Stimulated activated effector memory CD8-positive, alpha-beta T cell treated with anti-CD3 and anti-CD28 coated beads, Interleukin-12 subunit alpha, Interleukin-12 subunit beta, amount 100 ng/mL, for 72 hours (primary cell): ENCODE measurements at places on chromosomes 12 and 14.

GRCh38 chr12:57149245-57149900 lies 2.0 kb upstream of the LRP1-AS start:
- DNase-seq: no peak

DNA sequence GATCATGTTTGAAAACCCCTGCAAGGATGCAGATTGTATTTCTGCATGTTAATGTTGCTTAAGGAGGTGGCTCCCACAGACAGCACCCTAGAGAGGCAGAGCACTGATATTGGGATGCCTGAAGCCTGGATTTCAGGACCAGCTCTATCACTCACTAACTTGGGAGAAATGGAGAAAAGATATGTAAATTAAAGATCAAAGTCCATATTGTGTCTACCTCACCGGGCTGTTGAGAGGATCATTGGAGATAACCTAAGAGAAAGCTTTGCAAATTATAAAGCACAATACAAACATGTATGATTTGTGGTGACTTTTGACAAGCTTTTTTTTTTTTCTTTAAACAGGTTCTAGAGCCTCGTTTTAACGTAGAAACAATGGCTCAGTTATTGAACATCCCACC lies 7.6 kb upstream of the REP15 start:
- no peak for DNase-seq

DNA sequence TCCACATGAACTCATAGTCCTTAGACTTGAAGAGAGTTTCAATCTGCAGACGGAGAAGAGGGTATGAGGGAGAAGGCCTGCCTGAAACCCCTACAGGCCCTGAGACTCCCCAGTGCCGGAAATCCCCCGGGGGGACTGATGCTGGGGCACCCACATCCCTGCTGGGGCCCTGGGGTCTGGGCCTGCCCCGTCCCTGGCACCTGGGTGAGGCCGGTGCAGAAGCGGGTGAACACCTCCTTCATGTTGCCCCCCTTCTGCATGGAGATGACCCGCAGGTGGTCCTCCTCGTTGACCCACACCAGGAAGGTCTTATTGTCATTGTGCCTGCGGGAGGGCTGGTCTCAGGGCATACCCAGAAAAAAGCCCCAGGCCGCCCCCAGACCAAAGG lies 2.4 kb downstream of the CKB start:
- no peak for DNase-seq

GRCh38 chr12:26523708-26524150 lies 309.3 kb downstream of the ITPR2 start:
- no peak for DNase-seq

DNA sequence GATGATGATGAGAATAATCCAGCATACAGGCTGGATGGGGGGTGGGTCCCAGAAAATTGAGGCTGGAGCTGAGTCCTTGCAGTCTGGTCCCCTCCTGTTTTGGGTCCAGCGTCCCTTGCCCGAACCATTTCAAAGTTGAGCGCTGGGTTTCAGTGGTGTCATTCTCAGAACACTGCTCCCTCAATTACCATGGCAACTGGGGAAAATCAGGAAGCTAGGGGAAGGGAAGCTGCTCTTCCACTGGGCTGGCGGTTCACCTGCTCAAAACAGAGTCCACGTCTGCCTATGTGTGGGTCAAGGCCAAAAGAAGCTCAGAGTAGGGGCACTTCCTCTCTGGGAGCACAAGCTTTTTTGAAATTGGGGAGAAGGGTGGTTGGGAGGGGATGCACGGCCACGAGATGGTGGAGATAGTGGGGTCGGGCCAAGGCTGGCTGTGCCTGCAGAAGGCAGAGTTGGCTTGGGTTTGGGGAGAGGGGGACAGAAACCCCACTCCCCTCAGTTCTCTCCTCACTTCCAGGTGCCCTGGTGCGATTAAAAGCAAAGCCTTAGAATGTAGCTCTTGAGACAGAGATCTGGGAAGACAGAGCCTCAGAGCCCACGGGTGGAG lies 1.7 kb upstream of the NOS1 start:
- no peak for DNase-seq

- no peak for DNase-seq
These were observed 9.5 kb upstream of the CDKN3 start for GRCh38 chr14:54387328-54387727.

DNA sequence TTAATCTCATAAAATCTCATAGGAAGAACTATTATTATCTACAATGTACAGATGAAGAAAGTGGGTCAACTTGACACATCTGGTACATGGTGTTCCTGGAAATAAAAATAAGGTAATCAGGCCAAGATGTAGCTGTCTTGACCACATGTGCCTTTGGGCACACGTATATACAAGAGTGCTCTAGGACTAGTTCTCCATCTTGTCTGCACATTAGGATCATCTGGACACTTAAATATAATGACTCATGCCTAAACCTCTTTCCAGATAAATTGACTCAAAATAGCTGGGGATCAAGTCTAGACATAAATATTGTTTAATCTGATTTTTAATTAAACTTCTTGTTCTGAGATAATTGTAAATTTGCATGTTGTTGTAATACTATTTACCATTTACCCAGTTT lies 182.6 kb downstream of the CNTN1 start:
- no peak for DNase-seq

DNA sequence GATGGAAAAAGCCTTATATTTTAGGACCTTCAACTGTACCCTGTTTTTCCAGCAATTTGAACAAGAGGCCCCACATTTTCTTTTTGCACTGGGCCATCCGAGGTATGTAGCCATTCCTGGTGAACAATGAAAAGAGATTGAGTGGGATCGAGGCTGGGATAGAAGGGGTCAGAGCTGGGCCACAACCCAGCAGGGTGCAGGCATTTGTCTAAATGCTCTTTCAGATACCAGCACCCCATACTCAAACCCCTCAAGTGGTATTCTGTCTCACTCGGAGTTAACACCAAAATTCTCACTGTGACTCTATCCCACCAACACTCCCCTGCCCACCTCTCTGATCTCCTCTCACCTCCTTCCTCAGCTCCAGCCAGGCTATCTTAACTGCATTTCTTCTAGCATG lies 26.8 kb downstream of the DUSP6 start:
- no peak for DNase-seq

DNA sequence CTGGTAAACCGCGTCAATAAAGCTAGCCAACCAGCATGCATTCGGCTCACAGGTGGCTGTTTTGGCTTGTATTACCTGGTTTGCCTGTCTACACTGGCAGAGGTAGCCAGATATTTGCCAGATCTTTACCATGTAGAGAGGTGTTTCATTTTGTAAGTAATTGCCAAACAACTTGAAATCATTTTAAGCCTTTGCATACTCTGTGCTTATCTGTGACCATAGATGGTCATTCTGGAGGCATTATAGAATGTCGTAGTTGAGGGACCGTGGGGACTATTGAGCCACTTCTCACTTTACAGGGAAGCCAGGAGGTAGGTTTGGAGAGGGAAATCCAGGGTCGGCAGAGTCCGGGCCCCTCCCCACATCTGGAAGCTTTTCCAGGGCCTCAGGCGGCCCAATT lies 5.9 kb downstream of the ADGRD1 start:
- no peak for DNase-seq

DNA sequence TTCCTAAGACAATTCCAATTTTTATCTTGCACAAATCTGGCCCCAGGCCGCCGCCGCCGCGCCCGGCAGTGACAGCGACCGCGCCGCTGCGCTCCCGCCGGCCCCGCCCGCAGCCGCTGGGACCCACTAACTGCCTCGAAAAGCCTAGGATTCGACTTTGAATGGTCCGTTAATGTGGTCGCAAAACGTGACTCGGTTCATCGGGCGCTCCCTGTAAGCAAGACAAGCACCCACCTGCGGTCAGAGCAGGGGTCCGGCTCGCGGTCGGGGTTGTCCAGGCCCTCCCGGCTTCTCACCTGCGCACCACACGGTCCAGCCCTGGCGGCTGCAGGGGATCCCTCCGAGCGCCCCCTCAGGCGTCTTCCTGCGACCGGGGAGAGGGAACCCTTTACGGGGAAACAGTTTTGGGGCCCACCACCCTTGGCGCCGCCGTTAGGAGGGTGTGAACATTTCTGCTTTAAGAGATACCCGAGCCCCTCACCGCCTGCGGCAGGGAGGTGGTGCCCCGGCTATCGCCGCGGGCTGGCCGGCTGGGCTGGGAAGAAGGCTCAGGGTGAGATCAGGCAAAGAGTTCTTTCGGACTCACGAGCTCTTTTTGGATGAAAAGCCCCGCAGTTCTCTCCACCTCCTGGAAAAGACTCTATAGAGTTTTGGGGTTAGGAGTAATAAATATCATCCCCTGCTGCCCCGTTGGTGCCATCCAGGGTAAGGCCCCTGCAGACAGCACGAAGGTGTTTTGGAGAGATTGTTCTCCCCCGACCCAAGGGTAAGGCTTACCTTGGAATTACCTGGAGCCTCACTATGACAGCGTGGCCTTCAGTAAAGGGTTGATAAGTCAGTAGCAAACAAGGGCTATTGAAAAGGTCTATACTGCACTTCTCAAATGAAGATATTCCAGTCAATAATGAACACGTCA lies 13.6 kb upstream of the FOXJ2 start:
- DNase-seq: peak; percentile 72

DNA sequence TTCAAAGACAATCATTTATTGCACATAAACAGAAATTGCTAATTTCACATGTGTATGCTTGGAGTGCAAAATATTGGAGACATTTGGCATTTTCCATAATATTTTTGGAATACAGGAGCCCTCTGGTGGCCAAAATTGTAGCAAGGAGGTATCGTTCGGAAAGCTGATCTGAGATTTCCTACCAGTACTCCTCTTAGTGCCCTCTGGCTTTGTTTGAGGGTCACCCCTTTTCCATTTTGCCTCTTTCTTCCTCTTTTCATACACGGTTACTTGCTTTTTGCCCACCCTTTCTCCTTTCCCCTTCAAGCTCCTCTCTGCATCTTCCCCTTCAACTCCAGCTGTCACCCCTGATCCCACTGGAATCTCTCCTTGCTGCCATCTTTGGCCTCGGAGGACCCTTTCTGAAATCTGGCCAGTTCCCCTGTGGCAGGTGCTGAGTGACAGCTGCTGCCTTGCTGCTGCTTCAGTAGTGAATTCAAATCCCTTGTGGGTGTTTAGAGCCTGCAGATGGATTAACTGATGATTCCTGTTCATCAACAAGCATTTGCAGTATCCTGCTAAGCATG lies 164.6 kb upstream of the PARP11 start:
- DNase-seq: no peak

- no peak for DNase-seq
These were observed 4.4 kb upstream of the DCP1B start for GRCh38 chr12:2008677-2009076.

DNA sequence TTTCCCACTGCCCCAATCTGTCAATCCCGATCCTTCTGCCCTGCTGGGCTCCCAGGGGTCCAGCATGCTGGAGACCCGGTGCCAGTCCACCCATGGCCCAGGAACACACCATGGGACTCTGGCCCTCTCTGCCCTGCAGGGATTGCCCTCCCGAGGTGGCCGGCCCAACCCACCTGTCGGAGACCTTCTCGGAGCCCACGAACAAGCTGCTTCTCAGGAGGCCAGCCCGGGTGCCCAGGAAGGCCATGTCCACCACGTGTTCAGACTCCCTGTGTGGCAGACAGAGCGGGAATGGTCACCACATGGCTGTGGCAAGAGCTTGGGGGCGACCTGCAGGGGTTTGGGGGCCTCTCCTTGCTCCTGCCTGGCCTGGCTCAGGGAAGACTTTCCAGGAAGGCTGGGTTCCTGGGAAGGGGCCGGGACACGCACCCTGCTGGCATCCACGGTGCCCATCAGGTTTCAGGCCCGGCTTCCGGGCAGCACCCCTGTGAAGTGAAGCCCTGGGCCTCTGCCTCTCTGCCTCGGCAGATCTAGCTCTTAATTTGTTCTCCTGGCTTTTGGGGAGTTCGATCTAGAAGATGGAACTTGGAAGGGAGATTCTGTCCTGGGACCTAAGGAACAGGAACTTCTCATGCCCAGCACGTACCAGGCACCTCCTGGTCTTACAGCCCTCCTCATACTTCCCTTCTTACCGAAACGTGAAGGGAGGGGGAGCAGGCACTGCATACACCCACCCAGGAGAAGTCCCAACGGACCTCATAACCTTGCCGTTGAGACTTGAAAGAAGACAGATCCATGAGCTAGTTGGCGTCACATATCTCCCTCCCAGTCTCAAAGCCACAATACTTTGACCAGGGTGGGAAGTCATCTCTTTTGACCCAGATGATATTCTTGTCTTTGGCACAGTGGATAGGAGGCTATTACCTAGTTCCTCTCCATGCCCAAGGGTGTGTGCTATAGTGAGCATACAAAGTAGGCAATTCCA lies 26.3 kb downstream of the LRTM2 start:
- no peak for DNase-seq

DNA sequence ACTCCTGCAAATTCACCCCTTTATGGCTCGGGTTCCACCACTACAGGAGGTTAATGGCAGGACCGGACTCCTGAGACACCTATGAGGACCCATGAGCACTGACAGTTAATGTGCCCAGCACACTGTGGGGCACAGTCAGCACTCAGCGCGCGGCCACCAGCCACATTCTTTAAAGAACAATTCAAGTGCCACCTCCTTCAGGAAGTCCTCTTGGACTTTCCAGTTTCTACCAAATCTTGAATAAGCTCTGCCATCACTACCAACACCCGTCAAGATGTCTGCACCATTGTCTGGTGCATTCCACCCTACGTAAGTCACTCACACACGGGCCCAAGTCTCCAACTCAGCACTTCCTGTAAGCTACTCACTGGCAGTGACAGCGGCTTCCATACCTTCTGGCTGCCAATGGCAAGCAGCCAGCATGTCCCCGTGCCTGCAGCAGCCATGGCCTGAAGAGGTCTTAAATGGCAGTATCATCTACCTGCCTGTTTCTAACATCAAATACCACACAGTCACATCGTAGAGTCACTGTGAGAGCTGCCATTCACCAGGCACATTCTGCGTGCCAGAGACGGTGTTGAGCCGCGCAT lies 48.5 kb downstream of the CDC42BPB start:
- no peak for DNase-seq
